ENCODE measurements at places on chromosomes 2 and 18.

DNA sequence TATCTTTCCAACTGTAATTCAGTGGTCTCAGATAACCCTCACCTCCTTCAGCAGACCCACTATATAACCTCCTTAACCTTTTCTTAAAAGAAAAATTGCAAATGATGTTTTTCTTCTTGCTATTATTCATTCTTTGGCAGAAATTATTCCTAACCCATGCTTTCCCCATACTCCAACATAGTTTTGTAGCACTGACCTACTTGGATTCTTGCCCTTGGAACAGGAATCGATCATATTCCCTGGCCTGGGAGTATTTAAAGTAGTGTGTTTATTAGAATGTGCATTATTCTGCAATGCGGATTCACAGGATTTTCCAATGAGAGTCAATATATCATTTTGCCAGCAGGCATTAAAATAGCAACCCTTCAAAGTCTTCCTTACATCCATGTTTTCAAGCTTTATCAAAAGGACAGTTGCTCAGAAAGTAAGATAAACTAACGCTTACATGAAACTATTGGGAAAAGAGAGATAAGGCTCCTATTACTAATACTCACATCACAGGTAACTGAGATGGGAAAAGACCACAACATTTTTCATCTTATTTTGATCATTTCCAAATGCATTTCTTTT, 37.4 kb downstream of the CHN1 start:
- DNase-seq, result no peak

DNA sequence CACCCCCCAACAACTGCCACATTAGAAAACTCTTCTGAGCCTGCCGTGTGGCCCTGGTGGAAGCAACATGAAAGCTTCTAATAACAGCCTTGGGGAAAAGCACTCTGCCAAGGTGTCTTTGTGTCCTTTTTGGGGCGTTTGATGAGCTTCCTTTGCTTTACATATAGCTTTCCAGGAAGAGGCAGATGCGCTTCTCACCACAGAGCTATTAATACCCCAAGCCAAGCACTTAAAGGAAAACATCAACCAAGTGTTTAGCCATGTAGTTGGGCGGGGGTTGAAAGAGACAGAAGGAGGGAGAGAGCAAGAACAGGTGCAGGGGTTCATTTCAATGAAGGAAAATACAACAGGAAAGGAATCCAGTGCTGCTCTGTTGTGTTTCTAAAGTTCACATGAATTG, 176.1 kb downstream of the VAPA start:
- no peak for DNase-seq

GRCh38 chr2:240557808-240558207, at the start of gene ANKMY1:
ANKMY1 (minus strand) TSS chr2:240557988; CDS start chr2:240557335, 653 bp downstream.
- DNase-seq, result peak; percentile 78

DNA sequence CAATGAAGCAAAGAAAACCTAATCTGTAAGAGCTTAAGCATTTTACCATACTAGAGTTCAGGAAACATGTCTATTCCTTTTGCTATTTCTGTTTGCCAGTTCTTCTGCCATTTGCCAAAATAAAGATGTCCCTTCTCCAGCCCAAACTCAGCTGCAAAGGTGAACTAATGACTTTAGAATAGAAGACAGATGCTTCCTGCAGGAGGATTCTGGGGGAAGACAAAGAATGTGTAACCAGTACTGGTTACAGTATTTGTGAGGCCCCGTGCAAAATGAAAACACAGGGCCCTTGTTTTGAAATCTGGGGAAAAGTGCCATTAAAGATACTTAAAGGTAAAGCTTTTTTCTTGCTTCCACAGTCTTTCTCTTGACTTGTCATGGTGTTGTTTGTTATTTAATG, 34.3 kb upstream of the MTX2 start:
- DNase-seq, result no peak

DNA sequence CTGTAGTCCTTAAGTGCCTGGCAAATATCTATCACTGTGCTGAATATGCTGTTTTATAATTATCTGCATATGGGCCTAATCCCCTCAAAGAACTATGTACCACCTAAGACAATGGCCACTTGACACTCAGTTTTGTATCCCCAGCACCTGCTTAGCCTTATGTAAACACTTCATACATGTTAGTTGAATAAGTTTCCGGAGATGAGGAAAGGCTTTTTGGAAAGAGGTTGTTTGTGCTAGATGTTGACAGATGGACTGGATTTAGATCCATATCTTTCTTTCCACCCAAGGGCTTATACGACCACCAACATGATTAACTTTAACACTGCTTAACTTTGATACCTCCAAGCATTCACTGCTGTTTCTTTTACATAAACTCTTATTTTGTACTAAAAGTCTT, 63.3 kb downstream of the FAM228A start:
- DNase-seq, result no peak

- DNase-seq, result no peak
These were observed 45.5 kb downstream of the PPP3R1 start for GRCh38 chr2:68206793-68207192.

GRCh38 chr2:236802862-236803261, 233.2 kb downstream of the ACKR3 start:
- no peak for DNase-seq

DNA sequence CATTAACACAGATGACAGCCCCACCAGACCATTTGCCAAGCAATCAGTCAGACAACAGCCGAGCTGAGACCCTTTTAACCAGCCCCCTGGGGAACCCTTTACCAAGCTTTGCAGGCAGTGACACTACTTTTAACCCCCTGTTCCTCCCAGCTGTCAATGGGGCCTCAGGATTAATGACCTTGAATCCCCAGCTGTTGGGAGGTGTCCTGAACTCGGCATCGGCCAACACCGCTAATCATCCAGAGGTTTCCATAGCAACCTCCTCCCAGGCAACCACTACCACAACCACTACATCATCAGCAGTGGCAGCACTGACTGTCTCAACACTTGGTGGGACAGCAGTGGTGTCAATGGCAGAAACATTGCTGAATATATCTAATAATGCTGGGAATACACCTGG, 160.9 kb upstream of the EPC2 start:
- no peak for DNase-seq

- peak; percentile 27 for DNase-seq
These were observed 447.4 kb upstream of the PKDCC start for GRCh38 chr2:41600460-41600859.

GRCh38 chr2:69914950-69915945, at the start of gene MXD1:
MXD1 (plus strand) TSS chr2:69915109; CDS start chr2:69915331, 222 bp downstream.
- no peak for DNase-seq

DNA sequence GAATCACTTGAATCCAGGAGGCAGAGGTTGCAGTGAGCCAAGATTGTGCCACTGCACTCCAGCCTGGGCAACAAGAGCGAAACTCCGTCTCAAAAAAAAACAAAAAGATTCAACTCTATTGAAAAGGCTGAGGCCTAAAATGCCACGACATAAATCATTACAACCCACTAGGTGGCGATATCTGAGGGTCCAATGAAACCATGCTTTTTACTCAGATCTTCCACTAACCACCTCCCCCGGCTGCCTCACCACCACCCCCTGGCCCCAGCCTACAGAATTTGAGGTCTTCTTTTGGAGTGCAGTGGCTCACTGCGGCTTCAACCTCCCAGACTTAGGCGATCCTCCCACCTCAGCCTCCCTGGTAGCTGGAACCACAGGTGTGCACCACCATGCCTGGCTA, 57.5 kb downstream of the AP1S3 start:
- DNase-seq, result peak; percentile 57

- no peak for DNase-seq
These were observed 29.8 kb upstream of the SLC4A10 start for GRCh38 chr2:161594445-161594844.

DNA sequence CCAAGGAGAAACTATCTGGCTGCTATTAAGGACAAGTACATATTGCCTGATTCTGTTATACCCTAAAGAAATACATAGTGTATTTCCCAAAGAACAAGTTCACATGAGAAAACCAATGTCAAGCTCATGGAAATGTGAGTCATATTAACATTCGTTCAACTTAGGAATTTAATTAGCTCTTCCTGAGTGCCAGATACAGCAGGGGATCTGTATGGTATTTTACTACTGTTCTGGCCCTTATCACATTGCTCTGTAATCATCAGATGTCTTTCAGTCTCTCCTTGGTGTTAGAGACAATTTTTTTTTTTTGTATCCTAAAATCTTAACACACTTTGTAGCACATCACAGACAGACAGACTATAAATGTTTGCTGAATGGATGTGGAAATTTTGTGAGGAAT, 395.0 kb upstream of the CRIM1 start:
- DNase-seq, result no peak

- DNase-seq, result no peak
These were observed 41.7 kb upstream of the SLC3A1 start for GRCh38 chr2:44233450-44234128.
